Dermis microvascular lymphatic vessel endothelial cell (primary cell): ENCODE measurements at places on chromosomes 3 and 15. TPM values are rescaled to one million over a fixed set of nuclear protein-coding genes. Genes with fewer than 3 reads are reported as not detected.

ZNF660 gene
- 0.51 and 0.76 TPM in 2 replicates for total RNA-seq

CLEC3B gene
- 0.25 and 0.26 TPM in 2 replicates for total RNA-seq

SI gene
- not detected in 2 replicates for total RNA-seq

CHRNB4 gene
- not detected in 2 replicates for total RNA-seq

PCSK6 gene
- 31.8 and 42.7 TPM in 2 replicates for total RNA-seq

SEC22C gene
- total RNA-seq = 82.0 and 89.5 TPM in 2 replicates

SEMA3G gene
- 23.0 and 35.9 TPM in 2 replicates for total RNA-seq

GUCA1C gene
- total RNA-seq = not detected in 2 replicates

PDZRN3 gene
- under 0.01 and 0.13 TPM in 2 replicates for total RNA-seq

DNA sequence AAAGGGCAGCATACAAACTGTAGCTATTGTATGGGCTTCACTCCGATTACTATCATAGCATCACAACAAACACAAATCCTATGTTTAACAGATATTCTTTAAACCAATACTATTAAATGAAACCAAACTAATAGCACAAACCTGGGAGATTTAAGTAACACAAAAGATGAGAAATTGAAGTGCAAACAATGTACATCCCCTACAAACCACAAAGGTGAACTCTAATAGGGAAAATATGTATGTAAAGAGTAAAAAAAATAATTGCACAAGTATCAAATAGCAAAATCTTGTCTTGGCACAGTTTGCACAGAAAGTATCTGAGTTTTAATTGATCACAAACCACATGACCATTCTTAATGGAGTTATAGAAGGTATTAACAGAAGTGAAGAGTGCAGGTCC is 138.5 kb downstream of the CPNE4 start:
- DNase-seq = no peak

DNA sequence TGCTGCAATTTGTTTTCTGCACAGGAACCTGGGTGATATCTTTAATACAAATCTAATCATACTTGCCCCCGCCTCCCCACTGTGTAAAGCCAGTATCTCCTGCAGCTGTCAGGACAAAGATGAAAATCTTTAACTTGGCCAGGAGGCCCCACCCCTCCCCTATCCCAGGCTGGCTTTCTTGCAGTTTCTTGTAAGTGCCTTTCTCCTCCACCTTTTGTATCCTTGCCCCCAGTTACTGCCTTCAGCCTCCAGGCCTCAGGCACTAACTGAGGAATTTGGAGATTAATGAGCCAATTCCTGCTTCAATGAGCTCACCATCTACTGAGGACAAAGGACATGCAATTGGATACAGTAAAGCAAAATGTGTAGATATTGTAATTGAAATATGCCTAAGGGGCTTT is 6.5 kb downstream of the GCSAM start:
- DNase-seq = no peak

DNA sequence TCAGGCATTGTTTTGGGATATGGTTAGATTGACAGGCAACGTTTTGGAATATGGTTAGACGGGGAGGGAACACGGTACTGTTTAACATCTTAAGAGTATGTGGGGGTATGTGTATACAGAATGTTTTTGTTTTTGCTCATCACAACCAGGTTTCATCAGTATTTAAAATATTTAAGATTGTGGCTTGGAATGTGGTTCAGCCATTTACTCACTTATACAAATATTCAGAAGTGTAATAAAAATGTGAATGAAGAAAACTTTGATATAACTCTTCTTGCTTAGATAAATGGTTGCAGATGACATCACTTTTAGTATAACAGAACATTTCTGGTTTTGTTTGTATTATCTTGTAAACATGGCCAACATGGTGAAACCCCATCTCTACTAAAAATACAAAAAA is 3.9 kb upstream of the PAK2 start:
- no peak for DNase-seq

GRCh38 chr3:23479026-23479425 is 275.9 kb downstream of the UBE2E2 start:
- DNase-seq = no peak

DNA sequence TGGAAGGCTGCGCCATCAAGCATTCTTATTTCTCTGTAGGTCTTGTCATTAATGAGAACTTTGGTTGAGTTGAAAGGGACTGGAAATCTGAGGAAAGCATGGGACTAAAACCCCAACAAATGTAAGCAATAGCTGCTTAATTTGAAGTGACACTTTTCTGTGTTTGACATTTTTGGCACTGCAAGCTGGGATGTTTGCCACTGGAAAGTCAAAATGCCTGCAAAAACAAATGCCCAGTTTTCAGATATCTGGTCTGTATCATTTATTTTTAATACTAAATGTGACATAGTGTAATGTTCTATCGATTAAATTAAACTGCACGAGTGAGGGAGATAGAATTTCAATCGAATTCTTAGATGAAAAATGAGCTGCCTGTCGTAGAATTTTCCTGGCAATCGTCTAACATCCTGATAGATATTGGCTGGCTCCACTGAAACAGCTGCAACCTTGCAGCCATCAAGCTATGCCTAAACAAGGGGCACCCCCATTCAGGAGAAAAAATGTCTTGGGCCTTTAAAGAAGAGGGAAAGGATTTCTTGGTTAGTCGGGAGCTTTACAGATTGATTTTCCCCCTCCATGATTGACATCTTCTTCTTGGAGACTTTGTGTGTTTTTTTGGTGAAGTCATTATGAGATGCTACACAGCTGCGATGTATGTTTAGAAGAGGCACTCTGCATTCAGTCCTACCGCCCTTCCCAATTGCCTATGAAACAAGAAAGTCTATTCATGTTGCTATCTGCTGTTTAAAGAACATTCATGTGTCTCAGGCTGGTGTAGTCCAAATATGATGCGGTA is 316.7 kb upstream of the TBL1XR1 start:
- no peak for DNase-seq

DNA sequence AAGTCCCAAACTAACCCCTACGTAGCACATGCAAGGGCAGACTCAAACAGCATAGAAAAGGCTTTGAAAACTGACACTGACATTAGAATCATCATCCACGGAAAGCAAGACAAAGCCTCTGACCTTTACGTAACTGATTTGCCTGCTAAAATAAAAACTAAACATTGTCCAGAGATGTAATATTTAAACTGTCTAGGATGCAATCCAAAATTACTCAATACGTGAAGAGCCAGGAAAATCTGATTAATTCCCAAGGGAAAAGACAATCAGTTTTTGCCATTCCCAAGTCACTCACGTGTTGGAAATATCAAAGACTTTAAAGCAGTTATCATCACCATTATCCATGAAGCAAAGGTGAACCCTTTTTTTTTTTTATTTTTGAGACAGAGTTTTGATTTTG is 13.3 kb upstream of the IQCF1 start:
- DNase-seq = no peak

DNA sequence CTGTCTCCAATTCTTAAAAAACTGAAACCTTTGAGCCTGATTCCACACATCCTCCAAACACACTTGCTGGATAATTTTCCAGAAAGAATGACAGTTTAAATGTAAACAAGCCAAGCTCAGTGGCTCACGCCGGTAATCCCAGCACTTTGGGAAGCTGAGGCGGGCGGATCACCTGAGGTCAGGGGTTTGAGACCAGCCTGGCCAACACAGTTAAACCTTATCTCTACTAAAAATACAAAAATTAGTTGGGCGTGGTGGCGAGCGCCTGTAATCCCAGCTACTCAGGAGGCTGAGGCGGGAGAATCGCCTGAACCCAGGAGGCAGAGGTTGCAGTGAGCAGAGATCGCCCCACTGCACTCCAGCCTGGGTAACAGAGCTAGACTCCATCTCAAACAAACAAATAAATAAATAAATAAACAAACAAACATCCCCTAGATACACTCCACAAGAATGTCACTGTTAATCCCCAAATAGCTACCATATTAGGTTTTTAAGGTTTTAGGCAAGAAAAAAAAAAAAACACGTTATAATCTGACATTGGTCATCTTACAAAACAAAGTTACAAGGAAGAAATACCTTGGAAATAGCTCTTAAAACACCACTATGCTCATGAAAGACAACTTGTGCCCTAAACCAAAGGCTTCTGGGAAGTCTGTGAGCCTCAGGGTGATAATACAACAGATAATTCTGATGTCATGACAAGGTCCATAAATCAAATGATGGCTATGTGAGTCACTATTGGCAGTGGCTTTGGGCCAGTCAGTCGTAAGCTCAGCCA is 13.2 kb downstream of the TNIK start:
- DNase-seq = peak; percentile 83

GRCh38 chr3:43583481-43583880 is 38.3 kb downstream of the ANO10 start:
- DNase-seq = no peak

- no peak for DNase-seq
Measured at GRCh38 chr15:91429973-91430372, 329.9 kb downstream of the SV2B start.

DNA sequence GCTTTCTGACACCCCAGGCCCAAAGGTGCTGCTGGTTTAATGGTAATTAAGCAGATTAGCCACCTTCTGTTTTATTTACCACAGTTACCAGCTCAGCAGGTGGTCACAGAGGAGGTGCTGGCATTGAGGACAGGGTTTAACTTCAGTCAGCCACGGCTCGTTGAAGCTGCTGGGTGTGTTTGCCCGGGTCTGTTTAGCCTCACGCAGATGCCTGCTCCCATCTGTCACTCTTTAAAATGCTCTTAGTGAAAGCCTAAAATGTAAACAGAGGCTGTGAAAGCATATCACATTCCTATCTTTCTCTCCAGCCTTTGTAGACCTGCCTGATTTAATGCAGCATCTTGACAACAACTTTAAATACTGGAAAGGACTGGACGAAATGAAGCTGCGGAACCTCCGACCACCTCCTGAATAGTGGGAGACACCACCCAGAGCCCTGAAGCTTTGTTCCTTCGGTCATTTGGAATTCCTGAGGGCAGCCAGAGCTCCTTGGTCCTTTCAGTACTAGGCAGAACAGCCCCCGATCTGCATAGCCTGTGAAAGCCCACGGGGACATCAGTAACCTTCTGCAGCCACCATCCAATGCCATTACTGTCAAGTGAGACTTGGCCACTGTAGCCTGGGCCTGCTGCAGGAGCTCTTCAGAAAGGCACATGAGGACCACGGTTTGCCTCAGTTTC is 156.0 kb downstream of the PDE8A start:
- no peak for DNase-seq

DNA sequence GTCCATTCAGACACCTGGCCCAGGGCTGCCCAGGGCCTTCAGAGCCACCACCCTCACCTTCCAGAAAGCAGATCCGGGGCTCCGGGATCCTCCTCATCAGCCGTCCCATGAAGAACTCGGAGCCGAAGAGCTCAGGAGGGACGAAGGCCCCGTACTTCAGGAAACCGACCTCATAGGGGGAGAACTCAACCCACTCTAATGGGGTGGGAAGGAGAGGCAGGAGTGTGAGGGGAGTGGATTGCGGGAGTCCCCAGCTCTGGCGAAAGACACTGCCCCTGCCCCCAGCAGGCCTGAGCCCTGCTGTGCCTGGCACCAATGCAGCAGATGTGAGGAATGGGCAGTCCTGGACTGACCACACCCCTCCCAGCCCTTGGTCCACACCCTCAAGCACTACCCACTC is 22.6 kb downstream of the PLA2G4D start:
- DNase-seq = no peak

GRCh38 chr3:142318331-142318730 is 92.9 kb upstream of the GK5 start:
- DNase-seq = no peak

DNA sequence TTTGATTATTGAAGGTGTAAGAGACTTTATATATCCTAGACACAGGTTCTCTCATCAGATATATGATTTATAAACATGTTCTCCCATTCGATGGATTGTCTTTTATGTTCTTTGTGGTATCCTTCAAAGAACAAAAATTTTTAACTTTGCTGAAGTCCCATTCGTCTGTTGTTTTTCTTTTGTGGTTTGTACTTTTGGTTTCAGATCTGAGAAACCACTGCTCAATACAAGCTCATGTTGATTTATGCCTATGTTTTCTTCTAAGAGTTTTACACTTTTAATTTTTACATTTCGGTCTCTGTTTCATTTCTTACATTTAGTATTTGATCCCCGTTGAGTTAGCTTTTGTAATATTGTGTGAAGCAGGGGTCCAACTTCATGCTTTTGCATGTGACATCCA is 103.3 kb upstream of the SPRED1 start:
- DNase-seq = no peak

DNA sequence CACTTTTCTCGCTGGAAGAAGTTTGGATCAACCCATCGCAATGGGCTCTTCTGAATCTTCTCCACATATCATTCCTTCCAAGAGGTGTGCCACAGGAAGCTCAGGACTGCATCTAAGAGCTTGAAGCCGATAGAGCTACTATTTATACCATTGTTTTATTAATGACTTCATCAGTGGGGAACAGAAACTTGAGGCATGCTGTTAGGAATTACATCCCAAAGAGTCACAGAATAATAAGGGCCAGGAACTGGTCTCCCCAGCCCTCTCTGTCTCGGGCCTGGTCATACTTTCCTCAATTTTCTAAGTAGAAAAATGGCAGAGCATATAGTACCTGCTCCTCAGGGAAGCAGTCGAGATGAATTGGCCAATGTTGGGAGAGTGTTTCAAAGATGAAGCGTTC is 16.9 kb upstream of the C15orf61 start:
- no peak for DNase-seq

GRCh38 chr3:139917226-139917785 is 17.7 kb upstream of the CLSTN2 start:
- DNase-seq = no peak

DNA sequence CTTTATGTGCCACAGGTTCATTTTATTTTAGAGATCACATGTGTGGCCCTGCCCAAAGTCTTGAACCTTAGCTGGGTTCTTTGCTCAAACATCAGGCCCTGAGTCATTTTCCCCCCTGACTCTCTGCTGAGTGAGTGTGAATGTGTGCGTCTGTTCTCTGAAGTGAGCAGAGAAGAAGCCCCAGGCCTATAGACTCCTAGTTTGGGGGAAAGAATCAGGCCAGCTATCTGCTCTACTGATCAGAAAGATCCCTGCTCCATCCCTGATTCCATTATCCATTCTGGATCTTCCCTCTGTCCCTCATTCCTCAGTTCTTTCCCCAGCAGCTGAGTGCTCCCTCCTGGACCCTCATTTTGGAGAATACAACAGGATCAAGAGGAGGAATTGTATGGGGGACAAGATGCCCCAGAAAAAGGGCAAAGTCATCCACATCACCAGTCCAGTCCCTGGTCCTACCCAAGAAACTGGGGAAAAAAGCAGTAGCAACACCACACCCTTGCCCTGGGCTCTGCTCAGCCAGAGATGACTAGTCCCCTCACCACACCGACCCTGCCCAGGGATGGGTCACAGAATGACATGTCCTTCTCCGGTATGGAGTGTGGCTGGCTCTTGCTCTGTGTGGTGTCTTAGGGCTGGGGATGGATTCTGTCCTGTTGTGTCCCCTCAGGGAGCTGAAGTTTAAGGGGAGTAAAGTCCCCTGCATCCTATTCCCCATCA is 3.2 kb downstream of the DUOX1 start:
- DNase-seq = no peak

DNA sequence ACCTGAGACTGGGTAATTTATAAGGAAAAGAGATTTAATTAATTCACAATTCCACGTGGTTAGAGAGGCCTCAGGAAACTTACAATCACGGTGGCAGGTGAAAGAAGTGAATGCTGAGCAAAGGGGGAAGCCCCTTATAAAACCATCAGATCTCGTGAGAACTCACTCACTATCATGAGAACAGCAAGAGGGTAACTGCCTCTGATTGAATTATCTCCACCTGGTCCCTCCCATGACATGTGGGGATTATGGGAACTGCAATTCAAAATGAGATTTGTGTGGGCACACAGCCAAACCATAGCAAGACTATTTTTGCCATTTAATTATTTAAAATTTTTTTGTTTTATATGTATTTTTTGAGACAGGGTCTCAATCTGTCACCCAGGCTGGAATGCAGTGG is 27.0 kb upstream of the KCTD6 start:
- no peak for DNase-seq

- DNase-seq = no peak
Measured at GRCh38 chr15:69553686-69554085, 101.1 kb downstream of the RPLP1 start.
